Karpas-422 (cell line): ENCODE measurements at places on chromosomes 1 and 21.

DNA sequence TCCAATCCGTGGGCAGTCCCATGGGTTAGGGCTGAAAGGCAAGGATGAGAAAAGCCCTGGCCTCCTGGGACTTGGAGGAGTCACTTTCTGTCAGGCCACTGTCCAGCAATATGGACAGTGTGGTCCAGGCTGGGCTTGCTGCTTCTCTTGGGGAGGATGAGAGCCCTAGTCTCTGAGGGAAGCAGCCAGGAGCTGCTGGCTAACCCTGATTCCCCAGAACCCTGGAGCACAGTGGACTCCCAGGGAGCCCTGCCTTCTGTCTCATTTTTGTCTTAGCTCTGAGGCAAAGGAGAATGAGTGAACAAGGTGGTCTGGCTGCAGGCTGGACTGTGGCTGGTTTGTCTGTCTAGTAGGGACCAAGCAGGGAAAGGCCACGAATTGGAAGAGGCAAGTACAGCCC is 23.8 kb upstream of the EDN2 start:
- no peak for DNase-seq

GRCh38 chr1:85289207-85289847 is 12.9 kb upstream of the BCL10 start:
- DNase-seq: no peak

- DNase-seq: no peak
Observed at GRCh38 chr1:226549094-226549936, 751 bp downstream of the STUM start.

DNA sequence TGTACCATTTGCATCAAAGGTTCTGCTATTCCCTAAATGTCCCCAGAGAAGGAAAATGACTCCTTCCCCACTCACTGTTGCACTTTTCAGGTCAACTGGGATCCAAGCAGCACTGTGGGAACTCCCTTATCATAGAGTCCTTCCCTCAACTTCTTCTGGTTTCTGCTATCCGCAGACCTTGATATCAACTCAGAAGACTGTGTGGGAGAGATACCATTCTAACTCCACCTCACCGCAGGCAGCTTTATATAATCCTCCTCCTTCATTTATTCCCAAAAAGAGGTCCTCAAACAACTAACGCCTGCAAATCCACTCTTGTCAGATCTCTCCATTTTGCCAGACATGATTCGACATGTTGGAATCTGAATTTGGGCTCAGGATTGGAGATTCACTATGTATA is 27.3 kb downstream of the LHX9 start:
- DNase-seq: peak; percentile 38

DNA sequence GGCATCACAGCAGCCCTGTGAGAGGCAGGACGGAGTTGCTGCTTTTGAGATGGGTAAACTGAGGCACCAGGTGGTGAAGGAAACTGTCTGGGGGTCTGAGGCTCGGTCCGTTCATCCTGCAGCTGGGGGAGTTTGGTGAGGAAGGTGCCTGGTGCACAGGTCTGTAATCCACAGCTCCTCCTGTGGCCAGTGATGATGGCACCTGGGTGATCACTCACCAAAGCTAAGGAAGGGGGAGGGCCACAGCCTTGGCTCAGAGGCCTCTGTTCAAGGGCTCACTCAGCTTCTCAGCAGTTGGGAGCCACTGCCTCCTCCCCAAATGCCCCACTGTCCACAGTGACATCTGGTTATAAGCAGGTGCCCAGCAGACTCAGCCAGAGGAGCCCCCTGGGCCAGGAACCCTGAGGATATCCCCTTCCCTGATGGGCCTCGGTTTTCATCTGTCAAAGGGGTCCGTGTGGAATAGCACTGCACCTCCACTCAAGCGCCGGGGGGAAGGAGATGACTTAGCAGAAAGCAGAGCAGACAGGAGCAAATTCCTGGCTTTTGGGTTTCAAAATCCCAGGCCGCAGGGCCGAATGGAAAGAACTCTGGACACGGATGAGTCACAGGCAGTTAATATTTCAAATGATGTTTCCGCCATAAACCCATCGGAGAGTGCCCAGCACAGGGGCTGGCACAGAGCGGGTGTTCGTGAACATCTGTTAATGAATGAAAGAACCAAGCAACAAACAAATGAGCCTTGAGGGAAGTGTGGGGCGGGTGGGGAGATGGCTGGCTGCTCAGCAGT is 82.8 kb downstream of the DMRTB1 start:
- peak; percentile 65 for DNase-seq

DNA sequence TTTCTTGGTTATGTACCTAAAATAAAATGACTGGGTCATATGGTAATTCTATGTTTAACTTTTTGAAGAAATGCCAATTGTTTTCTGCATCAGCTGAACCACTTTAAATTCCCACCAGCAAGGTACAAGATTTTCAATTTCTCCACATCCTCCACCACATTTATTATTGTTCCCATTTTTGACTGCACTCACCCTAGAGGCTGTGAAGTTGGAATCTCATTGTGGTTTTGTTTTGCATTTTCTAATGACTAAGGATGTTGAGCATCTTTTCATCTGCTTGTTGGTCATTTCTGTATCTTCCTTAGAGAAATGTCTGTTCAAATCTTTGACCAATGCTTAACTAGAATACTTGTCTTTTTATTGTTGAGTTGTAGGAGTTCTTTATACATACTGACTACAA is 72.5 kb downstream of the ASTN1 start:
- DNase-seq: no peak
